ENCODE measurements at places on chromosomes 2 and 18.

DNA sequence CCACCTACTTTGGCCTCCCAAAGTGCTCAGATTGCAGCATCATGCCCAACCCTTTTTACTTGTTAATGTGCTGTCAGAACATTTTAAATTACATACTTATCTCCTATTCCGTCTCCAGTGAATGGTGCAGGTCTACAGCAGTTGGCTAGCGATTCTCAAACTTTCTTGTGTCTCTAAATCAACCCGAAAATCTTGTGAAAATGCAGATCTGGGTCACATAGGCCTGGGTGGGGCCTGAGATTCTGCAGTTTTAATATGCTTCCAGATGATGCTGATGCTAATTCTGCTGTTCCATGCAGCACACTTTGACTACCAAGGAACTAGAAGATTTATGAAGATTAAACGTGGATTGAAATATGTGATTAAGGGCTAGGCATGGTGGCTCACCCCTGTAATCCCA is 14.8 kb upstream of the ACSL3 start:
- DNase-seq, result no peak

- no peak for DNase-seq
Observed at GRCh38 chr2:215498431-215498830, 62.6 kb upstream of the FN1 start.

DNA sequence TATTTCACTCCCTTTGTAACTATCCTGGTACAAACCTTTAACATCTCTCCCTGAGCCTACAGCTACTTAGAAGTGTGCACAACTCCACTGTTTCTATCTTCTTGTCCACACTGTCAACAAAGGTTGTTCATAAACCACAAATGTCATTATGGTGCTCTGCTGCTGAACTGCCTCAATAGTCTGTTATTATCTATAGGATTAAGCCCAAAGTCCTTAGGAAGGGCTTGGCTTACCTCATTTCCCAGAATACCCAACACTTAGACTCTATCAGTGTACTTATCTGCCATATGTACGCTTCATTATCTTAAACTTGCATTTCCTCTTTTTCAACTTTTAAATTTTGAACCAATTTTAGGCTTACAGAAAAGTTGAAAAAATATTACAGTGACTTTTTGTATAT is 94.2 kb downstream of the HNMT start:
- DNase-seq, result no peak

- DNase-seq, result no peak
Observed at GRCh38 chr2:120465701-120465988, 119.7 kb downstream of the INHBB start.

GRCh38 chr18:74524097-74524496 is 10.2 kb upstream of the CNDP1 start:
- DNase-seq, result no peak

GRCh38 chr2:121519732-121520640 is 10.7 kb upstream of the RNU4ATAC start:
- no peak for DNase-seq
